Fibroblast of the aortic adventitia (primary cell): ENCODE measurements at places on chromosomes 11 and 22.

DNA sequence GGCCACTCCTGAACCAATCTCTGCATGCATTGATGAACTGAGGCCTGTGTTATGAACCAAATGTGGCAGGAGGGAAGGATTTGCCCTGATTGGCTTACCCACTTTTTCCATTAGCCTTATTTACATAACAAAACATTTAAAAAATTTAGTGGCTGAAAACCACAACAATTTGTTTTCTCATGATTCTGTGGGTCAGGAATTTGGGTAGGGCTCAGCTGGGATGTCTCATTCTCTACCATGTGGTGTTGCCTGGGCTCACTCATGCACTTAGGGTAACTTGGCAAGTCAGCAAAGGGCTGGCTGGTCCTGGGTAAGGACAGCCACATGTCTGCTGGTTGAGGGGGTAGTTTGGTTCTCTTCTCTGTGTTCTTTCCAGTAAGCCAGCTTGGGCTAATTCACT is 35.1 kb upstream of the CYP2R1 start:
- no peak for DNase-seq

DNA sequence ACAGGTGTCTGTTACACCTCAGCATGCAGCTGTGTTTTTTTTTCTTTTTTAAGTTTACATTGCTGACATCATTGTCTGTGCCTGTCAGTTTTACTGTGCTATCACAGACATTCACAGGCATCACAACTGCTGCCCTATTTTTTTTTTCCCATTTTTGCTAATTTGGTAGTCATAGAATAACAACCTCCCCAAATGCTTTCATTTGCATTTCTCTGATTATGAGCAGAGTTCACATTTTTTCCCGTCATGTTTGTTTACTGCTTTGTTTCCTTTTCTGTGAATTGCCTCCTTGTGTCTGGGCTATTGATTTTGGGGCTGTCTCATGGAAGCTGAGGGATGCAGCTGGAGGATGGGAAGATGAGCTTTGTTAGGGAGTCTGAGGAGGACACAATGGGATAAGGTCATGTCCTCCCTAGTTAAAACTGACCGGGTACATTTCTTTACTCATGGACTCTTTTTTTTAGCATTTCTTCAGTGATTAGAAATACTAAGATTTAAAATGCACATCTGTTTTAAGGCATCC is 155.1 kb downstream of the LDLRAD3 start:
- no peak for DNase-seq

- DNase-seq: no peak
Measured at GRCh38 chr11:35036639-35037038, 102.3 kb upstream of the CD44 start.

DNA sequence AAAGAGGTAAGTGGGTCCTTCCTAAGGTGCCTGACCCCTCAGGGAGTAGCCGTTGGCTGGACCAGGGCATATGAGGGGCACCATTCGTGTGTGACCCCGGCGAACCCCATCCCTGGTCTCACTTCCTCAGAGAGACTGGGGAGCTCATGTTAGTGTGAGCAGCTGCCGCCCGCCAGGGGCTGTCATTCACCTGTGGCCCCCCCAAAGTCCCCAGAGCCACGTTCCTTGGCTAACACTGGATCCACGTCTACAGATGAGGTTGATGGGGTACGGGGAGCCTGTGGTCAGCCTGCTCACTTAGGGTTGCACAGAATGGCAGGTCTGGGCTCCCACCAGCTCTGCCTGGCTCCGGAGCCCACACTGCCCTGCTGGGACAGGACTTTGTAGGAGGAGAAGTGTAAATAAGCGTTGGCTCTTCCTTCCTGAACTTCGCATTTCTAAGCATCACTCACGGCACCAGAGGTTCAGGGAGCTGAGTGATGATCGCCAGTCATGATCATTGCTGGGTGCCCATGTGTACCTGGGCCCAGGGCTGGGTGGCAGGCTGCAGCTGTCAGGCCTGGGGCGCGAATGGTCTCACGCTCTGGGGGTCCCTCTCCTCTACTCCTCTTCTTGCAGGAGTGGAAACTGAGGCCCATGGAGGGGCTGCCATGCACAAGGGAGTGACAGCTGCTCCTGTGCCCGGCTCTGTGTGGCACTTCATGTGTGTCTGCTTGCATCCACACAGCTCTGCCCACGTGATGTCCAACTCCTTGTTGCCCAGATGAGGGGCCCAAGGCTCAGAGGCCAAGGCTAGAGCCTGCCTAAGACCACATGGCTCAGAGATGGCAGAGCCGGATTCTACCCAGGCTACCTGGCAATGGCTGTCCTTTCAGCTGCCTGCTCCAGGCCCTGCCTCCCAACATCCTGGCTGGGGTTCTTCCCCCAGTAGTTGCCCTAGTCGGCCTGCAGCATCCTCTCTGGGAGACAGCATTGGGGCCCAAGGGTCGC is 11.1 kb downstream of the TTC38 start:
- no peak for DNase-seq

DNA sequence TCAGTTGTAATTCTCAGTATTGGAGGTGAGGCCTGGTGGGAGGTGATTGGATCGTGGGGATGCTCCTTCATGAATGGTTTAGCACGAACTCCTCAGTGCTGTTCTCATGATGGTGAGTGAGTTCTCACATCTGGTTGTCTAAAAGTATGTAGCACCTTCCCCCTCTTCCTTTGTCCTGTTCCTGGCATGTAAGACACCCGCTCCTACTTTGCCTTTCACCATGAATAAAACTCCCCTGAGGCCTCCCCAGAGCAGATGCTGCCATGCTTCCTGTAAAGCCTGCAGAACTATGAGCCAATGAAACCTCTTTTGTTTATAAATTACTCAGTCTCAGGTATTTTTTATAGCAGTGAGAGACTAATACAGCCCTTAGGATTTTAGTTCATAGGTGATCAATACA is 191.5 kb downstream of the MAML2 start:
- DNase-seq: no peak

GRCh38 chr11:78646564-78647185 is 72.0 kb upstream of the NARS2 start:
- DNase-seq: peak; percentile 52

DNA sequence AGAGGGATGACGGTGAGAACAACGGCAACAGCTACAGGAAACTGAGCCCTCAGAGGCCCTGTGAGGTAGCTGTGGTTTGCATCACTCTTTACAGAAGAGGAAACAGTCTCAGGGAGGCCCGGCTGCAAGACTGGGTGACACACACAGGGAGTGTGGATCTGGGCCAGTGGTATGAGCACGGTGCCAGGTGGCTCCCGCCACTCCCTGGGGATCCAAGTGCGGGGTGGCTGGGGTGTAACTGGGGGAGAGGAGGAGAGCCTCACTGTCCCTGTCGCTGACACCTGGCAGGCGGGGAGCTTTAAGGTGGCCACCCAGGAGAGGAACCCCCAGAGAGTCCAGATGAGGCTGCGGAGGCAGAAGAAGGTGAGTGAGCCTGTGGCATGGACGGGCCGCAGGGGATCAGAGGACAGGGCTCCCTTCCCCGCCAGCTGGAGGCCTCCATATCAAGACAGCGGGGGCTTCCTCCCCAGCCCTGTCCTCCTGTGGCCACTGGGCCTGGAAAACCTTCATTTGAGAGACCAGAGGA is 5.6 kb downstream of the RGL4 start:
- no peak for DNase-seq
